Progenitor cell of endocrine pancreas (in vitro differentiated cells): ENCODE measurements at places on chromosomes 2 and 18.
A peak's percentile ranks its signal among the peaks of the same experiment; 100 is the strongest.

DNA sequence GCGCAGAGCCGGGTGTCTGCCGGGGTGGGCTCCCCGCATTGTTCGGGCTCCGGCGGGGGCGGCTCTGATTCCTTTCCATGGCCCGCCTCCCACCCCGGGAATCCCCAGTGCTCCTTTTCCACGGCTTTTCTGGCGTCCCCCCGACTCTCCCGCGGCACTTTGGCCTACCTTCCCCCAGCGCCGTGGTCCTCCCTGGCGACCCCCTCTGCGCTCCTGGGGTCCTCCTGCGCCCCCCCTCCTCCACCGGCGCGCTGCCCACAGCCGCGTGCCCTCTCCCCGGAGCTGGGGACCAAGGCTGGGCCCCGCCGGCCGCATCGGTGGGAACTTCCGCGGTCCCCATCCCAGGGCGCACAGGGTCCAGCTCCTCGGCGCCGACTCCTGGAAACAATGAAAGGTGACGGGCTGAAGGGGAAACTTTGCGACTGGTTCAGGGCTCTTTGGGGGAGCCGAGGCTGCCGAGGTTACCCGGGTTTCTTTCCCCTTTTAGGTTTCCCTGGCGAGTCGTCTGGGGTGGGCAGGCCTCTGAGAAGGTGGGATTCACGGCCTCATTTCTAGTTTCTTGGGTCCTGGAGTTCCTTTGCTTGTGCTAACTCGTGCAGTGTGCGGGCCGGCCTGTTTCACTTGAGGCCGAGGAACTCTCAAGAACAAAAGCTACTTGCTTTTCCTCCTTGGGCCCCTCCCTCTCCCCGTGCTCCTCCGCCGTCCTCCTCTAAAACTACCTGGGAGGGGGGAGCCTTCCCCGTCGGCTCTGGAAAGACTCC lies 2.2 kb downstream of the TGIF1 start:
- DNase-seq = peak; percentile 28
- no peaks in the 10 kb centered on the region for H3K27me3 ChIP-seq
- peaks cover 50% of the 10 kb centered on the region for H3K4me1 ChIP-seq
- H3K4me3 ChIP-seq = peak overlapping the region; percentile 96
- peaks cover 7% of the 10 kb centered on the region for H3K36me3 ChIP-seq

- peaks cover 18% of the 10 kb centered on the region for H3K4me1 ChIP-seq
- no peak overlapping the region for H3K4me3 ChIP-seq
- peak overlapping the region; percentile 88 for H3K27ac ChIP-seq
- no peak for DNase-seq
These were observed 888 bp downstream of the VAMP5 start for GRCh38 chr2:85584857-85585780.

DNA sequence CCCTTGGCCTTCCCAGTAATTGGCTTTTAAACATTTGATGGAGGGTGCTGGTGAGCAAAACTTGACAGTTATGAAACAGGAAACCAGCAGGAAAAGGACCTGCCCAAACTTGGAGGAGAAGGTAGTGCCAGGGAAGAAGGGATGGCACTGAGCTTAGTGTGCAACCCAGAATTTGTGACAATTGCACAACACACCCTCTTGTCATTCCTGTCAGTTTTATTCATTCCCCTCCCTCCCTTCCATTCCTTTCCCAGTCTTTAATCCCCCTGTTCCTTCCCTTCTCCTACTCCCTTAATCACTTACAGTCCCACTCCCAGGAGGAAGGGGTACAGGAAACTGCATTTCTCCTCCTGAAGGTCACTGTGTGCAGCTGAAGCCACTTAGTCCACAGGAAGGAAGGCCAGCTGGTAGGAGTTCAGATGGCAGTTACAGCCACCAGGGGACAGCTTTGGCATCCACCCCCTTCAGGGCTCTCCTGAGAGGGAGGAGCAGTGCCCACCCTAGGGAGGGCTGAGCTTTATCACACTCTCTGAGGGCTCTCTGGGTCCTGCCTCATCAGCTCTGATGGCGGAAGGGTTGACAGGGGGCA lies 24.0 kb upstream of the SIGLEC15 start:
- no peak overlapping the region for H3K4me3 ChIP-seq
- H3K27ac ChIP-seq = no peak overlapping the region

- DNase-seq = no peak
- no peak overlapping the region for H3K27ac ChIP-seq
- H3K4me1 ChIP-seq = no peaks in the 10 kb centered on the region
- no peak overlapping the region for H3K4me3 ChIP-seq
These were observed 32.4 kb downstream of the MARCO start for GRCh38 chr2:118974103-118974993.

DNA sequence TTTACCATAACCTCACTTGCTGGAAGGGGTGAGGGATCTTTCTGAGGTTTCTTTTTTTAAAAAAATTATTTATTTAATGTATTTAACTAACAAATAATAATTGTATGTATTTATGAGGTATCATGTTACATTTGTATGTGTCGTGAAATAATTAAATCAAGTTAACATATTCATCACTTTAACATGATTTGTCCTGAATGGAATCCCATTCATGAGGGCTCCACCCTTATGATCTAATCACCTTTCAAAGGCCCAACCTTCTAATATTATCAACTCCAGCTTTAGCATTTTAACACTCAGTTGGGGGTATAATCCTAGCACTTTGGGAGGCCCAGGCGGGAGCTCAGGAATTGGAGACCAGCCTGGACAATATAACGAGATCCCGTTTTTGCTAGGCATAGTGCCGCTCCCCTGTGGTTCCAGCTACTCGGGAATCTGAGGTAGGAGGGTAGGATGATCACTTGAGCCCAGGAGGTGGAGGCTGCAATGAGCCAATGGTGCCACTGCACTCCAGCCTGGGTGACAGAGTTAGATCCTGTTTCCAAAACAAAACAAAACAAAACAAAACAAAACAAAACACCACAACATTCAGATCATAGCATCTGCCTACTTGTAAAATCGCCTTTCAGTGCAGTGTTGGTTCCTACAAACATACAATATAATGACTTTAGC lies 1.1 kb upstream of the TAF4B start:
- no peak overlapping the region for H3K27ac ChIP-seq
- H3K27me3 ChIP-seq = peaks cover 57% of the 10 kb centered on the region
- peak overlapping the region; percentile 88 for H3K4me3 ChIP-seq
- DNase-seq = no peak
- H3K36me3 ChIP-seq = no peaks in the 10 kb centered on the region

GRCh38 chr2:105470979-105471378 lies 72.1 kb upstream of the FHL2 start:
- peaks cover 3% of the 10 kb centered on the region for H3K4me1 ChIP-seq
- no peaks in the 10 kb centered on the region for H3K36me3 ChIP-seq
- peaks cover 13% of the 10 kb centered on the region for H3K27me3 ChIP-seq

DNA sequence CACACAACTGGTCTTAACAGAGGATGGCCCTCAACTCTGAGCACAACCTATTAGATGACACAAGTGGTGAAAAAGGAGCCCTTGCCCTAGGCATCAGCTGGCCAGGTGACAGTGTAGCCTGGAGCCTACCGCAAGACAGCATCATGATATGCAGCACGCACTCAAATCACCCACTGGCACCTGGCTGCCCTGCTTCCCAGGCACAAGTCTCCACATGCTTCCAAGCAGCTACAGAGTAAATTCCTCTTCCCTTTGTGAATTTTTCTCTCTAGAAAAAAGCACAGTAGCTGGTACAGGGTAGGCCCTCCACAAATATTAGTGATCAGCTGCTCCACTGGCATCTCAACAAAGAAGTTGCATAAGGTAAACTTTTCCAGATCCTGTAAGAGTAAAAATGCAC lies 6.0 kb downstream of the FBXO15 start:
- no peak overlapping the region for H3K27ac ChIP-seq
- peaks cover 26% of the 10 kb centered on the region for H3K27me3 ChIP-seq
- DNase-seq = no peak
- H3K36me3 ChIP-seq = no peaks in the 10 kb centered on the region

- no peak for DNase-seq
- H3K36me3 ChIP-seq = no peaks in the 10 kb centered on the region
- peaks cover 18% of the 10 kb centered on the region for H3K27me3 ChIP-seq
- H3K27ac ChIP-seq = no peak overlapping the region
- H3K4me3 ChIP-seq = no peak overlapping the region
- H3K4me1 ChIP-seq = peaks cover 8% of the 10 kb centered on the region
These were observed 31.2 kb upstream of the EDAR start for GRCh38 chr2:109020217-109020637.

- no peak for DNase-seq
- H3K36me3 ChIP-seq = peaks cover 29% of the 10 kb centered on the region
- peaks cover 10% of the 10 kb centered on the region for H3K4me1 ChIP-seq
- no peak overlapping the region for H3K27ac ChIP-seq
These were observed 109.5 kb downstream of the RNF144A start for GRCh38 chr2:7026742-7027141.

GRCh38 chr2:10016802-10017258 lies 26.5 kb upstream of the KLF11 start:
- H3K27me3 ChIP-seq = peaks cover 17% of the 10 kb centered on the region
- H3K4me3 ChIP-seq = no peak overlapping the region
- no peaks in the 10 kb centered on the region for H3K36me3 ChIP-seq

GRCh38 chr2:18662689-18663088 lies 73.3 kb upstream of the NT5C1B start:
- H3K4me3 ChIP-seq = no peak overlapping the region
- no peak overlapping the region for H3K27ac ChIP-seq
- no peaks in the 10 kb centered on the region for H3K27me3 ChIP-seq
- DNase-seq = no peak
- H3K36me3 ChIP-seq = no peaks in the 10 kb centered on the region

DNA sequence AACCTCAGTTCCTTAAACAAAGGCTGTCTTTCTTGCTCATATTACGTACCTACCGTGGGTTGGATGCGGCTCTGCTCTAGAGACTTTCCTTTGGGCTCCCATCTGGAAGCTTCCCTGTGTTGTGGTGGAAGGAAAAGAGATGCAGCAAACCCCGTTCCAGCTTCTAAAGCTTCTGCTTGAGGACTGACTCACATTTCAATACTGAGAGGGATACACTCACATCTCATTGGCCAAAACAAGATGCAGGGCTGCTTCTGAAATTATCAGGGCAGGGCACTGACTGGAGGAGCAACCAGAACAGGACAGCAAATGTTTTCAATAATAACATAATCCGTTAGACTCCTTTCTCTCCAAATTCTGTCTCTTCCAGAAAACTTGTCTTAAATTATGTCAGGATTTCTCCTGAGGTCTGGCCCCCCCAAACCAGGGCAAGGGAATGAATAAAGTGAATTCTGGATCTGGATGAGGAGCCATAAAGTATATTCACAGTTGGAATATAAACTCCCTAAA lies 4.5 kb upstream of the MYO5B start:
- H3K36me3 ChIP-seq = no peaks in the 10 kb centered on the region
- peaks cover 3% of the 10 kb centered on the region for H3K4me1 ChIP-seq
- peaks cover 52% of the 10 kb centered on the region for H3K27me3 ChIP-seq
- no peak overlapping the region for H3K4me3 ChIP-seq
- no peak overlapping the region for H3K27ac ChIP-seq
- no peak for DNase-seq

GRCh38 chr2:80073134-80073561 lies 231.4 kb downstream of the LRRTM1 start:
- H3K4me1 ChIP-seq = peaks cover 4% of the 10 kb centered on the region
- DNase-seq = peak; percentile 15
- no peak overlapping the region for H3K4me3 ChIP-seq
- H3K27ac ChIP-seq = no peak overlapping the region
- H3K36me3 ChIP-seq = no peaks in the 10 kb centered on the region

GRCh38 chr18:4528405-4528804 lies 73.3 kb upstream of the DLGAP1 start:
- peaks cover 3% of the 10 kb centered on the region for H3K36me3 ChIP-seq
- no peaks in the 10 kb centered on the region for H3K27me3 ChIP-seq
- no peak overlapping the region for H3K27ac ChIP-seq
- no peak for DNase-seq

DNA sequence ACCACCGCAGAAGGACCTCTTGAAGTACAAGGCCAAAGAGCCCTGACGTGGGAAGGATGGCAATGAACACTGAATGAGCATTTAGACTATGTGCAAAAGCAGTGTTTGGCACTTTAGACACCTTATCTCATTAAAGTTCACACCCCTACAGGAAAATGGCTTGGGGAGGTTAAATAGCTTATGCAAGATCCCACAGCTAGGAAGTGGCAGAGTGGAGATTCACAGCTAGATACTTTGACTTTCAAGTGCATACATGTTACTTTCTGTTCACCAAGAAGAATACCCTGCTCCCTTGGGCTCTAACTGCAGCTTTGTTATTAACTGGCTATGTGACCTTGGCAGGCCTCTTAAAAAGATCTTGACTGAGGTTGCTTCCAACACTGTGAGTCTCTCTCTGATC lies 58.2 kb downstream of the ICOS start:
- H3K27me3 ChIP-seq = peaks cover 8% of the 10 kb centered on the region
- H3K36me3 ChIP-seq = no peaks in the 10 kb centered on the region
- no peak overlapping the region for H3K27ac ChIP-seq
- peaks cover 9% of the 10 kb centered on the region for H3K4me1 ChIP-seq

DNA sequence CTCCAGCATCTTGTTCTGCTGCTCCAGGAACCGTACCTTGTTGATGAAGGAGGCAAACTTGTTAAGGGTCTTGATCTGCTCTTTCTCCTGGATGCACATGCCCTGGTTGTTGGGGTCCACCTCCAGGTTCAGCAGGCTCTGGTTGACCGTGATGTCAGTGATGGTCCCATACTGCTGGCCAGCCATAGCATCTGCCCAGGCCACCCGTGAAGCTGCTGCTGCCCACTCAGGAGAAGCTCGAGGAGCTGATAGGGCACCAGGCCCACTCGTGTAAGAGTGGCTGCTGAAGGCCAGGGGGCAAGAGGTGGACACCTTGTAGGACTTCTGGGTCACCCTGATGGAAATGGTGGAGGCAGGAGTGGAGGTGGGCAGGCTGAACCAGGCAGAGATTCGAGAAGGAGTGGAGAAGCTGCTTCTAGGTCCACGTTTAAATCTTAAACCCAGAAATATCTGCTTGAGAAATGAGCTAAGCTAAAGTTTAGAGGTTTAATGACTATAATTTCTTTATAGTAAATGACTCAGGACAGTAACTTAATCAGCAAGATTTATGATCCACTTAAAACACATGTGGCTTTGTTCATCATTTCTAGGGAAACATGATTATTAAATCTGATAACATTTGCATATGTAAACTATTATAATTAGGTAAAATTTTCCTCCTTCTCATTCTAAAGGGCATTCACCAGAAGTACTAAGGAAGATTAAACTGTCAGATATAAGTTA lies 358.7 kb upstream of the SETBP1 start:
- H3K27me3 ChIP-seq = peaks cover 4% of the 10 kb centered on the region
- no peak overlapping the region for H3K27ac ChIP-seq
- no peaks in the 10 kb centered on the region for H3K4me1 ChIP-seq
- H3K36me3 ChIP-seq = no peaks in the 10 kb centered on the region
- DNase-seq = no peak

GRCh38 chr2:105597806-105598803 lies 146.6 kb upstream of the NCK2 start:
- H3K27ac ChIP-seq = no peak overlapping the region
- no peak overlapping the region for H3K4me3 ChIP-seq
- H3K36me3 ChIP-seq = no peaks in the 10 kb centered on the region
- no peak for DNase-seq

DNA sequence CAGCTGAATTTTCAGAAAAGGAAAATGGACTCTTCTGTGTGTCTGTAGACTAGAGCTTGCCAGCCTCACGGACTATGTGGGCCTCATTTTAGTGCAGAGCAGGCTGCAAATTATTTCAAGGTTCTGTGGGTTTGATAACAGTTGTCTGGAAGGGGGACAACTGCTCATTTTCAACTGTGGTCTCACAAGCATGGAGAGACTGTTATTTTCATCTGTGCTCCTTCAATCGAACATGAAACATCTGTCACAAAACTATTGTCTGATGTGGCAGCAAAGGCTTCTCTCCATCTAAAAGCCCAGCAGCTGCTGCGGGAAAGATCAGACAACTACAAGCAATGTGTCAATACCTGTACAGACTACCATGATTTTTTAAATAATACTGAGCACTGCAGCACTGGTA lies 211.8 kb downstream of the LRRTM4 start:
- no peaks in the 10 kb centered on the region for H3K27me3 ChIP-seq
- DNase-seq = no peak
- H3K4me3 ChIP-seq = no peak overlapping the region
- H3K27ac ChIP-seq = no peak overlapping the region
